ENCODE measurements at places on chromosomes 5 and 9.

DNA sequence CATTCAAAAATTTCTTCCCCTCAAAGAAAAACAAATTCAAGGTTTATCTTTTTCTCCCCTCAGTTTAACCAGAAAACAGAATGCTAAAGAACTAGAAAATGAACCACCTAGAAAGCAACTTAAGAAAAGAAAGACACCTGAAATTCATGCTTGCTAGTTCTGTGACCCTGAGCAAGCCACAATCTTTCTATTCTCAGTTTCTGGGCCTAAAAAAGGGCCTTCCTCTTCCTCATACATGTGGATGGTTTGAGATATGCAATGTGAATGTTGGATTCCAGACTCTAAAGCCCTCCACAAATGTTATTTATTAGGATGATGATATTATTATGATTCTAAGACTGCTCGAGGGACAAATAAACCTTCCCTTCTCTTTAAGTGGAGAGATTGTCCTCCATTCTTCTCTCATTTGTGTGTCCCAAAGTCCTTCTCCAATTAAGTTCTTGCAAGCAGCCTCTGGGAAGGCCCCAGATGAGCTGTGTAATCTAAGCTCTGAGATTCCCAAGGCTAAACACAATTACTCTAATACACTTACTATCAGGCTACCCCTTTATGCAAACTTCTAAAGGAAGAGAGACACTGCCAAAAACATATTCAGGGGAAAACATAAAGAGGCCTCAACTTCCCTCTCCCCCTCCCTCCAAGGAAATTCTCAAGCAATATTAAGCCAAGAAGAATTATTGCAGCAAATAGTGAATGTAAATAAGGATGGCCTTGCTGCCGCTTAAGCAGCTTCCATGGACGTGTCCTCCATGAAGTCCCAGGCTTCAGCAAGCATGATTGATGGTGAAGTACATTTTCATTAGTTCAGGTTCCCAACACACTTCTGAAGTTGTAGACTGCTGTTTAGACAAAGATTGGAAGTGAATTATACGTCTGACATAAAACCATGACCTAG is 80.2 kb downstream of the PRKACG start:
- no peak for DNase-seq

- DNase-seq: no peak
These were observed 463.0 kb downstream of the CETN3 start for GRCh38 chr5:89946508-89946907.

GRCh38 chr9:76453785-76454184 is 5.2 kb upstream of the GCNT1 start:
- DNase-seq: no peak

DNA sequence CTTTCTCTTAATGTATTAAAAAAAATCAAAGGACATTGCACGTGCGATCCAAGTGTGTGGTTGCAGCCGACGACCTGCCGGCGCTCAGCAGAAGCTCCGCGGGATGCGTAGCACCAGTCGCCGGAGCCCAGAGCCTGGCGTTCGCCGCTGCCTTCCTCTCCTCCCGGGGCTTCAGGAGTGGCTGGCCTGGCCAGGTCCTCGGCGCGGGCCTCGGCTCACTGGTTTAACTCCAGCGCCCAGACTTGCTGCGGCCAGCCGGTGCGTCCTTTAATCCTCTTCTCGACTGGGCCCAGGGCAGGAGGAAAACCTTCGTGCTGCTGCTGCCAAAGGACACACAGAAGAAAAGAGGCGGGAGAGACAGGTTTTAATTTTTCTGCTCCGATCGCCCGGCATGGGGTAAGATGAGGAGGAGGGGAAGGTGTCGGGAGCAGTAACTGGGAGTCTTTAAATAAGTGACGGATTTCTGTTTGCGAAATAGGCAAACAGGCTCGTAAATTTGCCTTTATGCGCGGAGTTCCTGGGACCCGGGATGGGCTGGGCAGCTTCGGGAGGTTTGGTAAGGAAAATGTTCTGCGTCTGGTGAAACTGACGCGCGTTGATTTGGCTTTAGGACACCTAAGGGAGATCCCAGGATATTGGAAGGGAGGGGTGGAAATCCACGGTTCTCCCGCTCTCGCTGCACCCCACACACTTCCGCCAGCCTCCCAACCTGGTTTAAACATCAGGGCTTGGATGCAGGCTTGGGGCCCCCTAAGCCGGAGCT is 2.3 kb downstream of the HAND1 start:
- DNase-seq: no peak
